ENCODE measurements at places on chromosomes 1 and 21.

- DNase-seq = no peak
Measured at GRCh38 chr21:44395260-44395659, 41.8 kb downstream of the TRPM2 start.

- no peak for DNase-seq
Measured at GRCh38 chr1:53518775-53519174, 59.6 kb downstream of the DMRTB1 start.

DNA sequence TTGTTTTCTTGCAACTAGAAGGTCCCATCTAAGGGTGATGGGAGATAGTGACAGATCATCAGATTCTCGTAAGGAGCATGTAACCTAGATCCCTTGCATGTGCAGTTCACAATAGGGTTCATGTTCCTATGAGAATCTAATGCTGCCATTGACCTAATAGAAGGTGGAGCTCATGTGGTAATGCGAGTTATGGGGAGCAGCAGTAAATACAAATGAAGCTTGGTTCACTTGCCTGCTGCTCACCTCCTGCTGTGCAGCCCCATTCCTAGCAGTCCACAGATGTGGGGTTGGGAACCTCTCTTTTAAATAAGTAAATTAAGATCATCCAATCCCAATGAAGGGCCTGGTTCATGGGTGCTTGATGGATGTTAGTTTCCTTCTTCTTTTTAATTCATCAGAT is 148.7 kb upstream of the ATP1B1 start:
- DNase-seq = no peak

GRCh38 chr1:113765306-113766230 is 6.3 kb upstream of the PHTF1 start:
- DNase-seq = peak; percentile 86

DNA sequence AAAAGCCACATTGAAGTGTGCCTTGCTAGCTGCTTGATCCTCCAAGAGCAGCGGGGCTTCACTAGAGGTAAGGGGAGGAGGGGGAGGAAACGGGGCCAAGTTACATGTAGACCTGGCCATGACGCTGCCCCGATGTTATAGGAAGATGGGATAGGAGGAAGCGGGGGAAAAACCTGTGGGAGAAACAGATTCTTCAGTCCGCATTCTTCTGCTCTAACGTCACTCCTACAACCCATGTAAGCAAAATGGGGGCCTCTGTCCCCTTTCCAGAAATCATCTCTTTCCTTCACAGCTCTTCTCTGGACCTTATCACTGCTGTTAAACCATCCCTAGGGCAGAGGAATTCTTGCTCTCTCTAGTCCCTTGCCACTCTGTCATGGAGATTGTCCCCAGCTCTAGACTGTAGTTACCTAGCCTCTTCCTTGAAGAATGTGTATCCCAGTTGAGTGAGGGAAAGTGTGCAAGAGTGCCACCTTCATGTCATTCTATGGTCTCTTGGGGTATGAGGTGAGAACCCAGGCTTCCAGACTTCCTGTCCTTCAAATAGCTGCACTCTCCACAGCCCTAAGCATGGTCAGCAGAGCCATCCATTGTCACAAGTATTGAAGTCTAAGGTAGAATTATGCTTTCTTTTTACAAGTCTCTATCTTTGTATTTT is 11.4 kb downstream of the PLEKHO1 start:
- no peak for DNase-seq
